Stimulated activated CD4-positive, alpha-beta T cell treated with anti-CD3 and anti-CD28 coated beads, Interleukin-4, amount 100 ng/mL, for 48 hours (primary cell): ENCODE measurements at places on chromosomes 5 and 9.

DNA sequence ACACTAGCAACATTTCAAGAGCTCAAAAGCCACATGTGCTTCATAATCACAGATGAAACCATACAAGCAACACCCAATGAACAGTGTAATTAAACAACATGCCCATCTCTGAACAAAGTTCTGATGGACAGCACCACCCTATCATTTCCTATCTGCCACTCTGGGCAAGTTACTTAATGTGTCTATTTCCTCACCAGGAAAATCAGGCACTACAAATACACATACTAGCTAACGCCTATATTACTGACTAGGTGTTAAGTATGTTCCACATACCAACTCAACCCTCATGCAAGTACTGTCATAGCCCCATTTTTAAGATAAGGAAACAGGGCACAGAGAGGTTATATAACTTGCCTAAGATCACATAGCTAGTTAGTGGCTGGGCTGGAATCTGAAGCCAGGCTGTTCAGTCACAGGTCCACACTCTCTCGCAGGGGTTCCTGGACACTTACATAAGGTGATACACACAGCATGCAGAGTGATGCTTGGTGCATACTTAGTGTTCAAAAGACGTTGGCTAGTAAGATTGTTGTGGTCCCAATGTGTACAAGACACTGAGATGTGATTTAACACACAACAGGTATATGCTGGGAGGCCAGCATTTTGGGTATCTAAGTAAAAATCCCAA, 24.2 kb downstream of the CORO2A start:
- no peak for DNase-seq

DNA sequence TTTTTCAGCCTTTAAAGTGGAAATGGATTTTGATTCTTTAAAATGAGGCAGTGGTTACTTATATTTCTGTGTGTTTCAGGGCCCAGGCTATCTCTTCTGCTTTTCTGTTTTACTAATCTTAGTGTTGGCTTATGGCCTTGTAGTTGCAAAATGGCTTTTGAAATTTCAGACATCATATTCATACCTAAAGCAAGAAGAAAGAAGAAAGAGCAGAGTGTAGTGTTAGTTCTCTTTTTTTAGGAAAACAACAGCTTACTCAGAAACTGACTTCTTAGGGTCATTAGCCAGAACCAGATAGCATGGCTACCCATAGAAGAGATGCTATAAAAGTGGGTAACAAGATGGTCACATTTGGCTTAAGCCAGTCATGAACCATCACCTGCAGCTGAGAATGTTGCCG, 20.9 kb downstream of the ZBED3 start:
- no peak for DNase-seq

- no peak for DNase-seq
Measured at GRCh38 chr5:121378046-121378445, 473.6 kb upstream of the FTMT start.

DNA sequence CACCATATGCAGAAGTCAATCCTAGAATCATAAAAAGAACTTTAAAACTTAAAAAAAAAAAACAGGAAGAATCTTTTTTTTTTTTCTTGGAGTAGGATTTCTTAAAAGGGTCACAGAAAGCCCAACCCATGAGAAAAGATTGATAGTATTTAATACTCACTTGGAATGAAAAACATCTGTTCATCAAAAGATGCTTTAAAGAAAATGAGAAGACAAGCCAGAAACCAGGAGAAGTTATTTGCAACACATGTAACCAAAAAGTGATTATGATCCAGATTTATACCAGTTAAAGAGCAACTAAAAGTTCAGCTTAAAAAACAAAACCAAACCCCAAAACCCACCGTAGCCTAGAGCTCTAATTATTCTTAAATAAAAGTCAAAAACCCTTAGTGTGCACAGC, 69.3 kb downstream of the TLE4 start:
- DNase-seq = no peak

GRCh38 chr5:41681840-41682239, 171.4 kb upstream of the PLCXD3 start:
- DNase-seq = no peak

GRCh38 chr9:16120231-16120641, 567.4 kb downstream of the CCDC171 start:
- no peak for DNase-seq

DNA sequence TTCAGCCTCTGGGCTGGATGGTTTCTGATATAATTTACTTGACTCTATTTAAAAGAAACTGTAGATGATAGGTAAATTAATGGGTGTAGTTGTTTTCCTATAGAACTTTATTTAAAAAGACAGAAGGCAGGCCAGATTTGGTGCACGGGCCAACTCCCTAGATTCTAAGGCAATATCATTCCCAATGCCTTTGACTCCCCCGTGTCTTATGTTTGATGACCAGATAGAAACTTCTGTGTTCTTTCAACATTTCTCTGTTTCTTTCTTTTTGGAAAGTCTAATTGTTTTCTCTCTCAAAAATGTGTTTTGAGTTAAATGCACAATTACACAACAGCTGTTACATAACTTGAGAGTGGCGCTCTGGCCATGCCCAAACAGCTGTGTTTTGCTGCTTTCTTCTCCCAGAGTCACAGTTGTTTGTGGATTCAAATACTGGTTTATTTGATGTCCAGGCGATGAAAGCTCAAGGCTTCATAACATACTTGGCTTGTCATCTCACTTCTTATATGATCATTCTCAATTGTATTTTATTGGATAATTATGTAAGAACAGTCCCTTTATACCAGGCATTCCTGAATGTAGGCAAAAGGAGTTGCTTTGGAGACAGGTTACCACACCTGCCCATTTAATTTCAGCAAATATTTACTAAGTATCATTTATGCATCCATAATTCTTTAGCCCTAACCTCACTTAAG, 1.7 kb upstream of the ALDH1A1 start:
- DNase-seq = no peak

GRCh38 chr5:3345195-3345594, 250.4 kb upstream of the IRX1 start:
- no peak for DNase-seq

DNA sequence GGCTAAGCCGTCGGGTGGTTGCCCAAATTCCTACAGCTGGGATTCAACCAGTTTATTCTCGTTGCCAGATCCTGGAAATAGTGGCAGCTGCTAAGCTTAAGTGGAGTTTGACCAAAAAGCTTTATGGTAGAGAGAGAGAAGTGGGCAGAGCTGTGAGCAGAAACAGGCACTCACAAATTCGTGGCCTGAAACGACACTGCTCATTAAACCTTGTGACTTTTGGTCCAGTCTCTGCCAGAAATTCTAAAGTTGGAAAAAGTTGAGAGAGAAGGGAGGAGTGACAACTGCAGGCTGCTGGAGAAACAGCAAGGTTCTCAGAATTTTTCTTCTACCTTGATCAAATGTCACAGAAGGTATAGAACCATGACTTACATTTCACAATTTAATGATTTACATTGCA, 131.5 kb downstream of the MTX3 start:
- DNase-seq = no peak

DNA sequence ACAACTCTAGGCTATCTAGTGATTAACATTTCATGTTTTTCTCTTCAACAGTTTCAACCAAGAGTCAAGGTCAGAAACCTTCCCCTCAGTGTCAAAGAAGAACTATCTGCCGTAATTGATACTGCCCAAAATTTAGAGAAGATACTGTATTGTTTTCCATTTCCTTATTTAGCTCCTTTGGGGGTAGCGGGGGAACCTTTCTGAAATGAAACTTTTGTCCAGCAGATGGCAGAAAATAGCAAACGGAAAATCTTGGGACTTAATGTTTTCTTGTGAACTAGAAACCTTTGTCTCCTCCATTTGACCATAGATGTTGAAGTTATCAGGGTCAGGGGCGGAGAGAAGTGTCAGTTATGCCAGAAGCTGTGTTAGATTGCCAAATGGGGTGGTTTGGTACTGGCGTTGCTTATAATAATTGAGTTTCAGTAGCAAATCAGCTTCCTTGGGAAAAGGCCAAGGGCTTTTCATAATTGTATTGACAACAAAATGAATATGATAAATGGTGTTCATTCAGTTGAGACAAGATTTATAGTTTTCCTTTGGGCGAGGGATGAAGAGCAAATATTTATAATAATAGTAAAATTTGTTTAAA, 101.7 kb upstream of the TLX3 start:
- DNase-seq = no peak
